H4 (cell line): ENCODE measurements at places on chromosomes 4 and X. TPM values are rescaled to one million over a fixed set of nuclear protein-coding genes. Genes with fewer than 3 reads are reported as not detected.

TEC gene
- 0.06 TPM in 1 of 2 replicates, not detected in the other for total RNA-seq

DNA sequence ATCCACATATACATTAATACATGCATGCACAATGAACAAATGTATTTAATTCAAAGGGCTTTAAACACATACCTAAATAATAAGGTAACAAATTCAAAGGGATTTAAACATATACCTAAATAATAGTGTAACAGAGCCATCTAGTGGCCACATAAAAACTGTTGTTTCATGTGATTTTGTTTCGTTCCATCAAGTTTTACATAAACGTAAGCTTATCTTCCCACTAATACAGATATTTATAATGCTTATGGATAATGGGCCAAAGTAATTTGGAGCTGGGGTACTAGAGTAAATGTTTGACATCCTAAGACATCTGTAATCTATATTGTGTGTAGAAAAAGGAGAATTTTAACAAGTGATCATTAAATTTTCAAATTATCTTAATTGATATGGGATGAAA lies 82.3 kb downstream of the PRSS12 start:
- DNase-seq = peak; percentile 36

SERPINA7 gene
- not detected in 2 replicates for total RNA-seq

UGT2B15 gene
- total RNA-seq = not detected in 2 replicates

DNA sequence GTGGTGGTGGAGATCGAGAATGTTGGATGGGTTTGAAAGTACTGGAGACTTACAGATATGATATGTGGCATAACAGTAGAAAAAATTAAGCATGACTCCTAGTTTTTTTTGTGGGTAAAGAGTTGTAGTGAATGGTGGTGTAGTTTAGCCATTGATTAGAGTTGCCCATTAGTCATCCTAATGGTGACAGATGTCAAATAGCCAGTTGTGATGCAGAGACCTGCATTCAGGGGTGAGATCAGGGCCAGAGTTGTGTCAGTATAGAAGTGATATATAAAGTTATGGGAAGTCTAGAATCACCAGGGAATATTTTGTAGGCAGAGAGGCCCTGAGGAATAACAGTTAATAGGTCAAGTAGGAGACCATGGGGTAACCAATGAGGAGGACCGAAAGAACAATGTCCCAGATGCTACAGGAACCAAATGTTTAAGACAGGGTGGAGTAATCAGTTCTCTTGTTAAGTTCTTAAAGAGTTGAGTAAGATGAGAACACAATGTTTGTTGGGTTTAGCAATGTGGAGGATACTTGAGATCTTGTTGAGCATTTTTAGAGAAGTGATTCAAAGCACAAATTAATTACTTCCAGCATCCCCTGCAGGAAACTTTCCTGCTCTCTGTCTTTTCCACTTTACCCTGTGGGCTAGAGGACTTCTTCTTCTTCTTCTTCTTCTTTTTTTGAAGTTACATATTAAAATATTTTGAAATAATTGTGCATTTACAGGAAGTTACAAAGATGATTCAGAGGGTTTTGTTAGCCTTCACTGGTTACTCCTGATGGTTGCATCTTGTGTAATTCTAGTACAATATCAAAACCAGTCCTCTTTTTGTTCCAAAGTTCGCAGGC lies 13.3 kb downstream of the SGMS2 start:
- no peak for DNase-seq

GRCh38 chrX:88244066-88244465 lies 503.0 kb upstream of the CPXCR1 start:
- DNase-seq = no peak

DNA sequence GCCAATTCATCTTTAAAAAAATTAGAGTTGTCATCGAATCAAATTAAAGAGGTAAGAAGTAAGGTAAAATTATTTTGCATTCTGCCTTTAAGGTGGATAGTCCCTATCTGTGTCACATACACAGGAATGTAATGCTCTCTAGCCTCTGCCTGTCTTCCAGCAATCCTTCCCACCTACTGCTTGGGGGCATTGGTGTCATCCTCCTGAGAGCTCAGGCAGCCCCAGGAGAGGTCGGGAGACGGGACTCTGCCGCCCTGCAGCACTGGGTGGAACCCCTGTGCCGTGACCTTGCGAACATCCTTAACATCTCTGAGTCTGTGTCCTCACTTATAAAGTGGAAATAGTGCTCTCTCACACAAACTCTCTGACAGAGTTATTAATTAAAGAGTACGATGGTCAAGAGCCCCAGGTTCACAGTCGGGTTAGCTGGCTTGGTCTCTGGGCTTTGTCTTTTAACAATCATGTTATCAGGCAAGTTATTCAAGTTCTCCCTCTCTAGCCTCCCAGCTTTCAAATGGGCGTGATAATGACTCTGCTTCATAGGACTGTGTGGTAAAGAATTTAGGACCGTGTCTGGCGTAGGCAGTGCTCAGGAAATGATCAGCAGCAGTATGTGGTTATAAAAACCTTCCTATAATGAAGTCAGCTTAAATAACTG lies 10.2 kb downstream of the TLR3 start:
- no peak for DNase-seq

NDUFA1 gene
- total RNA-seq = 163 and 188 TPM in 2 replicates

- DNase-seq = no peak
Observed at GRCh38 chr4:164894702-164895101, 17.7 kb downstream of the APELA start.

DNA sequence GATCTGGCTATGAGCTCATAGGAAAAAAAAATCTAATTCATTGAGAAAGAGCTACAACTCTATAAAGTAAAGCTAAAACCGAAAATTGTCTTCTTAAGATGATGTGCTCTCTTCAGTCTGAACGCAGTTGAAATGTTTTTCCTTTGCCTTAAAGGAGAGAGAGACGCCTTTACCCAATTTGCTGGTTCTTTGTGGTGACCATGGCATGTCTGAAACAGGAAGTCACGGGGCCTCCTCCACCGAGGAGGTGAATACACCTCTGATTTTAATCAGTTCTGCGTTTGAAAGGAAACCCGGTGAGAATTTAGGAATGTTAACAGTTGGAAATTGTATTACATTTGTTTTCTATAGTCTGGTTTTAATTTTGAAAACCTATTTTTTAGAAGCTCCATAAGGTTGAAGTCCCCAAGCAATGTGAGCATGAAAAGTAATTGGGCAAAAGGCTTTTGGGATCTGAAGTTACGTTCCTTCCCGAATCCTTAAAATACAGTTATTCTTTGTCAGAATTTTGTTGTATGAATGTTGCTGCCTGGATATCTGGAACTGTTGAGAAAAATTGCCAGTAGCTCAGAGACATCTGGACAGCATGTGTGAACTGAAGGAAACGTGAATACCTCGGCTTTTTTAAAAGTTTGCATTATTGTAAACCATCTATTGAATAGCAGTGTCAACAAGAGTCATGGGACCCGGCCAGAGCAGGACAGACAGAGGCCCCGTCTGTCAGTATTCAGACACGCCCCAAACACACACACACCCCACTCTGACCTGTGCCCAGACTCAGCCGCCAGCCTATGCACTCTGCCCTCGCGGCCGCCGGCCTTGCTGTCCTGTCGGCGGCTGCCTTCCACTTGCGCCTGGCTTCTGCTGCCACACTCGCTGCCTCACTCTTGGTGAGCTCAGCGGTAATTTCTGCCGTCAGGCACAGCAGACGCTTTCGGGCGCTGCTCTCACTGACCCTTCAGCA lies 9.9 kb downstream of the PIGG start:
- no peak for DNase-seq

FAM9B gene
- total RNA-seq = not detected in 2 replicates

GRCh38 chrX:16797358-16797757 lies 11.1 kb downstream of the TXLNG start:
- no peak for DNase-seq

DNA sequence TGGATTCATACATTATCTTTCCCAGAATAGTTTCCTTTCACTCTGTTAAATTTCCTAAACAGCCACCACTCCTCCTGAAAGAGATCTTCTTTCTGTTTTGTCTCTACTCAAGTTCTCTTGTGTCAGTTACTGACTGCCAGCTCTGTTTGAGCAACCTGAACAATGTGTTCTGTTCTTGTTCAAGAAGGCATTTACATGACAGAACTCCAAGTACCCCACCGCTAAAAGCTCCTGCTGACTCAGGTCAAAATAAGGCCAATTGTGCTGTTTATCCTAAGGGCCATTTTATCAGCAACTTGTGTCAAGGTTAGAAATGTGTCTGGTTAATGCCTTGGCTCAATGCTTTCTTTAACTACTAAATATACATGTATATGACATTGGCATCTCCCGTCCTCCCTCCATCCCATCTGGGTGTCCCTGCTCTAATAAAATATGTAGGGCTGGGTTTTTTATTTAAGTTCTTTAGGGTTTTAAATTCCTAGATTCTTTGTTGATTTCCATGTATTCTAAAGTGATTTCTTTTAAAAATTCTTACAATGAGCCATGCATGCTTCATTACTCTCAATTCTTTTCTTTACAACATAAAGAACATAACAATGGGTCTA lies 144.3 kb upstream of the PAQR3 start:
- no peak for DNase-seq

DNA sequence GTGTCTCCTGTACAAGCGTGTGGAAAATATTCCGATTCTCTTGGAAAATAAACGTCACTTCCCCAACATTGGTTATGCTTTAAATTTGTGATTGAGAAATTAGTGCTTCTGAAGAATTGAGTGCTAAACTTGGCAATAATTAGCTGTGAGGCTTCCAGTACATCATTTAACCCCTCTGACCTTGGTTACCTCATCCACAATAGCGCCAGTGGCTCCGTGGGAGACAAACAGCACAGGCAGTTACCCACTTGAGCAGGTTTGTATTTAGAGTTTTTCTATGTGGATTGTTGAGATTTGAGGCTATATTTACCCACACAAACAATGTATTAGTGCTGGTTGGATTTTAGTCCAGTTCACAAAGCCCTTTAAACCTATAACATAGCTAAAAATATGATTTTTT lies 476.5 kb downstream of the NKX6-1 start:
- DNase-seq = no peak

SPANXD gene
- 65.9 and 74.7 TPM in 2 replicates for total RNA-seq

TMEM164 gene
- 13.5 and 17.4 TPM in 2 replicates for total RNA-seq

DNA sequence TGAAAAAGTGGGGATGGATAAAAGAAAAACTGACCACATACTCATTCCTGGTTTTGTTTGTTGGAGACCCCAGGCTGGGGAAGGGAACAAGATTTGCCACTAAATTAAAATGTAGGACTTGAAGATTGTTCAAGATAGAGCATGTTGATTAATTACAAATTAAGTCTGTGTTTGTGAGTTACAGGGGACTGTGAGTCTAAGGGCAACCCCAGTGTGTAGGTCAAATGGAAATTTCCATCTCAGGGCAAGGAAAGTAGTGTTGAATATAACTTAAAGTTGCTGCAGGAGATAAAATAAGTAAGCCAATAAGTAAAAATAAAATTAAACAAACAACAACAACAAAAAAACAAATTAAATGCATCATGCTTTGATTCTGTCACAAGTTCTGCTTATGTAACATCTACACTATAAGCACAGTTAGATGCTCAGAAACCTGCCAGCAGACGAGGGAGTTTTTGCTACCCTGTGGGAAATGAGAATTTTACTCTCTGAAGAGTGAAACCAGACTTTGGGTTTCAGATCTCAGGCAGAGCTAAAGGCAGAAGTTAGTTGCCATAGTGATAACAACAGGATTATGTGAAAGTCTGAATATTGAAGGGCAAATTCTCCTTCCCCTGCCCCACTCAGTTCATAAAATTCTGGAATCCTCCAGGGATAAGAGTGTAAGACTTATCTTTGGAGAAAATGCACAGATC lies 352.3 kb downstream of the GRXCR1 start:
- DNase-seq = no peak

MAGEA1 gene
- 153 and 209 TPM in 2 replicates for total RNA-seq

DNA sequence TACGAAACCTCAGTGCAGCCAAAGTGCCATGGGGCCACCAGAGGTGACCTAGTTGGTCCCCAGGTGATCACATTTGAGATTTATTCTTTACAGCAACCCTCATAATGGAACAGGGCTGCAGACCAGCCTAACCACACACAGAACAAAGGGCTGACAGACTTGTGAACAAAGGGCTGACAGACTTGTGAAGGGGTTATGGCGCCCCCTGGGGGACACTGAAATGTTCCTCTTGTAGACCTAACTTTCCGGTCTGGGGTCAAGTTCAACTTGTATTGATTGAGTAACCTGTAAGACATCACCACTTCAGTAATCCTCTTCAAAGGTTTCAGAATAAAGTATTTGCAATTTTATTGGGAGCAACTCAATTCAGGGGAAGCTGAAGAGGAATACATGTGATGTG lies 175.9 kb upstream of the RPS6KA3 start:
- peak; percentile 63 for DNase-seq

DNA sequence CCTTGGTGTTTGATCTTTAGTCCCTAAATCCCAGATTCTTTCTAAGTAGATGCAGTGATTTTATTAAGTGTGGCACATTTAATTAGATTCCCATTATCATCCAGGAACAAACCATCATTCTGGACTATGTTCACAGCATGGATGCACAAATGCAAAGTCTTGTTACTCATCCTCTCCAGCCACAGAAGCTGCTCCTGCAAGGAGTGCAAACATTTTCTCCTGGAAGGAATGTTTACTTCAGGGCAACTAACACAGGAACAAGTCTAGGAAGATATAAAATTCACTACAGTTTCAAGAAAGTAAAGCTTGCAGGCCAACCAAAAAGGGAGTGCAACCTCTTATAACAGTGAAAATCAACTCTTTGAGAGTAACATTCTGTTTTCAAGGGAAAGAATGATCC lies 106.0 kb downstream of the IQCM start:
- no peak for DNase-seq

ARMCX6 gene
- total RNA-seq = 17.1 and 18.9 TPM in 2 replicates

DNA sequence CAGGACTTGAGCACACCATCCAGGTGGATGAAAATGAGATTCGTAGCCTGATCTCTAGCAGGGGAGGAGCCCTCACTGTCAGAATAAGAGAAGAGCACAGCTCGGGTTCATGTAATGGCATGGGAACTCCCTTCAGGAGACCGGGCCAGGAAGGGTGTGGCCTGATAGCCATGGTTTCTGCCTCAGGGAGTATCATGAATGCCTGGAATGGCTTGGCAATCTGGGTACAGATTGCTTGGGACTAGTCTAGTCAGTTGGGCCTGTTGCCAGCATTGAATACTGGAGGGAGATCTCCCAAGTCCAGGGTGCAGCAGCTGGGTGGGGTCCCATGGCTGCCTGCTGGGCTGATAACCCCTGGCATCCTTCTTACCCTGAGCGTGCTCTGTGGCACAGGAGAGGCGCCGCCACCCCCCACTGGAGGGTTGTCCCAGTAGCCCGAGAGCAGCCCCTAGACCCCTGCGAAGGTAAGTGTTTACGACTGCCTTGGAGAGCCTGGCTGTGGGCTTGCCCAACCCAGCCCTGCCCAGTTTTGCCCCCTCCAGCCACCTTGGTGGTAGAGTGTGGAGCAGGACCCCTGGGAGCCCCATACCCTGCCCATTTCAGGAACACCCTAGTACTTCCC lies 298.8 kb downstream of the TEX13A start:
- DNase-seq = peak; percentile 3

- no peak for DNase-seq
Observed at GRCh38 chrX:51456246-51456645, 40.1 kb downstream of the NUDT11 start.

DNA sequence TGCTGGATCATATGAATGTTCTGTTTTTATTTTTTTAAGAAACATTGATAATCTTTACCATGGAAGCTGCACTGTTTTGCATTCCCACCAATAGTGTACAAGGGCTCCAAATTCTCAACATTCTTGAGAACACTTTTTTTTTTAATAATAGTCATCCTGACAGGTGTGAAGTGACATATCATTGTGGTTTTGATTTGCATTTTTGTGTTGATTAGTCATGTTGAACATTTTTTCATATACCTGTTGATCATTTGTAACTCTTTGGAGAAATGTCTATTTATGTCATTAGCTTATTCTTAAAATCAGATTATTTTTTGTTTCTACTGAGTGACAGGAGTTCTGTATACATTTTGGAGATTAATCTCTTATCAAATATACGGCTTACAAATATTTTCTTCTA lies 408.5 kb downstream of the GLUD2 start:
- DNase-seq = no peak

GRCh38 chr4:110134269-110134869 lies 64.0 kb downstream of the ELOVL6 start:
- DNase-seq = no peak

RHOXF2B gene
- not detected in 2 replicates for total RNA-seq
